Fibroblast of pulmonary artery (primary cell): ENCODE measurements at places on chromosomes 3 and 15.
A peak's percentile ranks its signal among the peaks of the same experiment; 100 is the strongest.

DNA sequence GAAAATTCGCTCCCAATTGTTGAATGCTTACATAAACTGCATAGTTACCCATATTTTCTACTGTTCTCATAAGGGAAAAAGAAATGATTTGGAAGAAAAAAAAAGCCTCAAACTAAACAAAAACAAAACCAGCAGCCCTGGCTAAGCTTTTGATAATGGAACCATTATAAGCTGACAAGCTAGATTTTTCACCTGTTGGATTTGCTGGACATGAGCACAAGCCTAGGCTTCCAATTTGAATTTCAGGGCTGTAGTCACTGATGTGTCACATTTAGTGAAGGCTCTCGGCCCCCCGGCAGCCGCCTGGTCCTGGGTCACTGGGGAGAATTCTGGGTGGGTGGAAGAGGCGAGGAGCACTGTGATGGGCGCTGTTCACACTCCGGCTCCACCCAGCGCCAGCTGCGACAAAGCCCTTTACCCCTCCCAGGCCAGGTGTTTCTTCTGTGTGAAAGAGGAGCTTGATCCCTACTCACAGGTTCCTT, 4.6 kb downstream of the FBXL22 start:
- DNase-seq: no peak

- DNase-seq: no peak
These were observed 183.6 kb downstream of the EPHB1 start for GRCh38 chr3:134978658-134979057.

DNA sequence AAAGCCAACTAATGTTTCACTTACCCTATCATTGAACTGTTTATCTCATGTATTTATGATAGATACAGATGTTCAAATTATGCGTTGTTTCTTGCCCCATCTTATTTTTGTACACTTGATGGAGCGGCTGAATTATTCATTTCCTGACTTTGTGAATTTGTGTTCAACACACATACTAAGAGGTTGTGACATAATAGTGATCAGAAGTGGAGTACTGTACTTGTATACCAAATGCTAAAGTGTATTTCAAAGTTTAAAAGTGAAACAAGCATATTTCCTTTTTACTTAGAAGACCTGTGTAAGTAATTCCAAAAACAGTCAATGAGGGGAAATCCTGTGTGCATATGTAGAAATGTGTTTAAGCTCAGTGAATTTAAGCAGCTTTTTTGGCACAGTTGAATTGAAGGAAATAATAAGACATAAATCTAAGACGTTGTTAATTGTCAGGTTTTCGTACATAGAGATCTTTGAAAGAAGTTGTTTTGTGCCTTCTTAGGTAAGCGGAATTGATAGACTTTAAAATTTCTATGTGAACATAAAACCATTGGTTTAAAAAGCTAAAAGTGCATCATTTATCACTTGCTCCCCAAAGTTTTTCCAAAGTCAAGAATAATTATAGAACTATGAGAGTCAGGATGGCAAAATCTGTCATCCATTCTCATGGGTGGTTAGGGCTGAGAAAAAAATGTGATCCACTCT, 1.9 kb downstream of the NFKBIZ start:
- DNase-seq: no peak

DNA sequence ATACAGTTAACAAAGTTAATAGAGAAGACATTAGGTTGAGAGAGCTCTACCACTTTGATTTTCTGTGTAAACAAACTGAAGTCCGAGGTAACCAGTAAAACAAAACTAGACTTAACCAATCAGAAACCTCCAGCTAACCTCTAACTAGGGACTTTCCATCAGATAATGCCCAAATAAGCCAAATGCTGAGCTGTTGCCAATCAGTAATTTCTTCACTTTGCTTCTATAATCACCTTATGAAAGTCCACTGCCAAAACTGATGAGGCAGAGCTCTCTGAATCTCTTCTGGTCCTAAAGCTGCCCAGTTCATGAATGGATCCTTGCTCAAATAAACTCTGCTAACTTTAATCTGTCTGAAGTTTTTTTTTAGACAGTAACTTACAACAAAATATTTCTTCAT, 448.0 kb upstream of the NECTIN3 start:
- peak; percentile 51 for DNase-seq

DNA sequence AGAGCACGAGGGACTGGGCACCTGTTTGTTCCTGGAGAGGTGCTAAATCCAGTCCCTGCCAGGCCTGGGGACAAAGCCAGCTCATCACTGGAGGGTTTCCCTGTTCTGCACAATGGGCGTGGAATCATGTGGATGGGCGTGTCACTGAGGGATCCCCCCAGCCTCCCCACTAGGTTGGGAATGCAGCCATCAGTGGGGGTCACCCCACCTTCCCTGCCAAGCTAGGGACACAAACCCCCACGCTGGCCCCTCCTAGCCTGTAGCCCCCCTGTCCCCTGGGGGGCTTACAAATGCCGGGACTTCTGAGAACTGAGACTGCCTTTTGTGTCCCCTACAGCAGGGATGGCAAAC, 61.9 kb downstream of the NSMCE3 start:
- no peak for DNase-seq

GRCh38 chr3:13932578-13933295, 52.9 kb upstream of the WNT7A start:
- DNase-seq: no peak

GRCh38 chr15:39154227-39154638, 426.6 kb upstream of the THBS1 start:
- no peak for DNase-seq

GRCh38 chr15:82649226-82649999, 2.2 kb upstream of the CPEB1 start:
- DNase-seq: no peak

GRCh38 chr3:159620873-159621272, 367.8 kb upstream of the IL12A start:
- DNase-seq: peak; percentile 66

GRCh38 chr15:97995192-97995591, 34.7 kb downstream of the ARRDC4 start:
- no peak for DNase-seq

DNA sequence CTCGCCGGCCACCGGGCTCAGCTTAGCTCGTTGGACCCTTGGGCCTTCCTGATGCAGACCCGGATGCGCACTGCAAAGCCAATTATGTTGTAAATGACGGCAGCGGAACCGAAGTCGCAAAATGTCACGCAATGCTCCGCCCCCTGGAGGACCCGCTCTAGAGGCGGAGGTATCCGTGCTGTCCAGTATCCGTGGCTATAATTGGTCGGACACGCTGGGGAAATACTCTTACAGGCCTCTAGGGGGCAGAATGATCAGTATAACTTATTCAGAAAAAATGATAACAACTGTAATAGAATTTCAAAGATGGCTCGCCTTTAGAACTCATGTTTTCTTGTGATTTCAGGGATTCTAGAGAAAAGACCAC, at the start of gene PRR23B:
TSS of gene PRR23B (minus strand) at position 59 of the 367 bp plus-strand sequence. CDS start 265 bp downstream, outside the sequence.
- no peak for DNase-seq

DNA sequence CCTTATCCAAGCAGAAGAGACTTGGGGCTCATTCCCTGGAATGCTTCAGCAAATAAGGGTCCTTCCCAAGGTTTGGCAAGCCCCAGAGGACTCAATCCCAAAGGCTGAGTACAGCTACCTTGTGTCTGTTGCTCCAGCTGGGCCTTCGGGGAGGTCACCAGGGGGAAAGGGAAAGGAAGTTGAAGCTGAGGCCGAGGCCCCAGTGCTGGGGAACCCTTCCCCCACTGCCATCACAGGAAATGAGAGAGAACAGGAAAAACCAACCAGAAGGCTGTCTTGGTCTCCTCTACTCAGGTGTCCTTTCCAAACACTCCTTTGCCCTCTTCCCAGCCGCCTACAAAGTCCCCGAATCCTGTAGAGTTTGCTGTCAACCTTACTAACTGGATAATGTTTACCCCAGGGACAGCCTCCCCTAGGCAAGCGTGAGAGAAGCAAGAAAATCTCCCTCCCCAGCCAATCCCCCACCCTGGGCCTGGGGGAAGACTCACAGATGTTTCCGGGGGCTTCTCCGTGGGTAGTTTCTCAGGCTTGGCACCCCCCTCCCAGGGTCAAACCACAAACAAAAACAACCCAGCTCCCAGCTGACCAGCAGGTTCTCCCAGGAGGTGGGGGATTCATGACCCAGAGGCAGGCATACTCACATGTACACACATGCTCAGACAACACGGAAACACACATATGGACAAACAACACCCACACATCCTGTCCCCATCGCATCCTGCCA, 5.5 kb downstream of the CSRNP1 start:
- DNase-seq: peak; percentile 68

DNA sequence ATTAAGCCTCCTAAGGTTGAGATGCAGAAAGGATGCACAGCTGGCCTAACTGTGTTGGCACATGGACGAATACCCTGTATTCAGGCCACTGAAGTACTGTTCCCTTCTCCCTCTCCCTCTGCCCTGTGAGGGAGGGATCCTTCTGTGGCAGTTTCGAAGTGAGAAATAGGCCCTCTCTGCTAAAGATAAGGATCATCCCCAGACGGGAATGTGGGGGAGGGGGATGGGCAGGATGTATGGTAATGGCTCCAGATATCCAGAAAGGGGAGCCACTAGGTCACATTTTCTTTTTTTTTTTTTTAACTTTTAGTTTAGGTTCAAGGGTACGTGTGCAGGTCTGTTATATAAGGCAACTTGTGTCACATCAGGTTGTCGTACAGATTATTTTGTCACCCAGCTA, 463.1 kb downstream of the TBL1XR1 start:
- no peak for DNase-seq

DNA sequence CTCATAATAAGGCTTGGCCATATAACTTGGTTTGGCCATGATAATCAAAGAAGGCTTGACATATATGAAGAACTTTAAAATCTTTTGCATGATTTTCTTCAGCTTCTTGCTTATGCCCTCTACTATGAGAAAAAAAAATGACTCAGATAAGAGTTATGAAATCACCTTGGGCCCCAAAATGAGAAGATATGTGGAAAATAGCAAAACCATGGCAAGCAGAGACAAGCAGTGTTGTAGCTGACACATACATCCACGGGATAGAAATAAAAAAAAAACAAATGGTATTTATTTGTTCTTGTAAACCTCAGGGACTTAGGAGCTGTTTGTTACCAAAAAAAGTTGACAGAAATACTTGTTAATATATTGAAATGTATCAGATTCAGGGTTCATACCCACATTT, 614.8 kb upstream of the BCHE start:
- no peak for DNase-seq

- no peak for DNase-seq
These were observed 217.7 kb downstream of the KLF13 start for GRCh38 chr15:31544361-31544760.

- DNase-seq: no peak
These were observed 340.5 kb upstream of the SATB1 start for GRCh38 chr3:18765662-18766061.

- peak; percentile 53 for DNase-seq
These were observed 40.5 kb downstream of the TRAT1 start for GRCh38 chr3:108862865-108863798.

DNA sequence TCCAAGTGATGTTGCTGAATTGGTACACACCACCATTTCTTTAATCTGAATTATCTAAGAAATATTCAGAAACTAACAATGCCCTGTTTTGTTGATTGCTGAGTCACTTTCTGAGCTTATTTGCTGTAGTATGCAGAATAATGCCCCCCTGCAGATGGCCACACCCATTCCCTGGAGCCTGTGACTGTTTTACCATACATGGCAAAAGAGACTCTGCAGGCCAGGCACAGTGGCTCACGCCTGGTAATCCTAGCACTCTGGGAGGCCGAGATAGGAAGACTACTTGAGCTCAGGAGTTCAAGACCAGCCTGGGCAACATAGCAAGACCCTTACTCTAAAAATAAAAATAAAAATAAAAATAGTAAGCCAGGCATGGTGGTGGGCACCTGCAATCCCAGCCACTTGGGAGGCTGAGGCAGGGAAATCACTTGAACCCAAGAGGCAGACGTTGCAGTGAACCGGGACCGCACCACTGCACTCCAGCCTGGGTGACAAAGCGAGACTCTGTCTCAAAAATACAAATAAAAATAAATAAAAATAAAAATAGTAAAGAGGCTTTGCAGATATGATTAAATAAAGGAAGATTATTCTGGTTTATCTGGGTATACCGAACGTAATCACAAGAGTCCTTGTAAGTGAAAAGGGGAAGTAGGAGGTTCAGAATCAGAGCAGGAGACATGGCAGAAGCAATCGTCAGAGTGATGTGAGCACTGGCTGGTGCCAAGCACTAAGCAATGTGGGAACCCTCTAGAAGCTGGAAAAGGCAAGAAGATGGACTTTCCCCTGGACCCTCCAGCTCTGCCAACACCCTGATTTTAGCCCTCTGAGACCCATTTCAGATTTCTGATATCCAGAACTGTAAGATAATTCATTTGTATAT, 19.0 kb downstream of the PCYT1A start:
- peak; percentile 84 for DNase-seq

DNA sequence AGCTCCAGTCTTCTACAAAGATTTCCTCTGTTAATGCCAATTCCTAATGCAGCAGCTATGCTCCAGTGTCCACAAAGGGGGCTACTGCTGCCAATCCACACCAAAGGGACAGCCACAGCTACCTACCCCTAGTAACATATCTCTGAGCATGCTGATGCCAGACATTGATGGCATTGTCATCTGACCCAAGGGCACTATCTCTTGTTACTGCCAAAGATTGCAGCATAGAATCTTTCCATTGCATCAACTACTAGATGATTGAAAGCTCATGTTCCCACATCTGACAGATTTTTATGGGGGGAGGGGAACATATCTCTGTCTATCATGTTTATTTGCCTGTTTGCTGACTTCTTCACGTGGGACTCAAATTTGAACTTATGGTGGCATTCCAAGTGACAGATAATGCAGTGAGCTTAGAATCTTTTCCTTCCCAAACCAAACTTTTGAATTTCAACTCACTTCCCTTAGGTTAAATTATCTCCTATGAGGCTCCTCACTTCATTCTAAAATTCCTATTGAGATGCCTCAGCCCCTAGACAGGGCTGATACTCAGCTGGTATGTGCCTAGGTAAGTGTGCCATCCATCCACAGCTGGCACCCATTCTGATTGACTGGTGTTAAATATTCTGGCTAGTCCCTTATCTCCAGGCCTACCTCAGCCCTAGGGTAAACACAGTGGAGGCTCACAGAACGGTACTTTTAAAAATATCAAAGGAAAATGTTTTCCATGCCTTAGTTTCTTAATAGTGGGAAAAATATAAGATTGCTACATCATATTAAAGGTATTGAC, 100.3 kb downstream of the STRIT1 start:
- DNase-seq: no peak

GRCh38 chr3:36178018-36178417, 202.3 kb upstream of the STAC start:
- no peak for DNase-seq
